ENCODE measurements at places on chromosomes 1 and 21.
A peak's percentile ranks its signal among the peaks of the same experiment; 100 is the strongest.

- DNase-seq = peak; percentile 82
Measured at GRCh38 chr1:26799479-26800142, 11.9 kb downstream of the PIGV start.

GRCh38 chr1:38693031-38693430, 166.5 kb downstream of the RRAGC start:
- DNase-seq = no peak

GRCh38 chr1:207646944-207647579, 2.1 kb downstream of the CR1L start:
- no peak for DNase-seq

DNA sequence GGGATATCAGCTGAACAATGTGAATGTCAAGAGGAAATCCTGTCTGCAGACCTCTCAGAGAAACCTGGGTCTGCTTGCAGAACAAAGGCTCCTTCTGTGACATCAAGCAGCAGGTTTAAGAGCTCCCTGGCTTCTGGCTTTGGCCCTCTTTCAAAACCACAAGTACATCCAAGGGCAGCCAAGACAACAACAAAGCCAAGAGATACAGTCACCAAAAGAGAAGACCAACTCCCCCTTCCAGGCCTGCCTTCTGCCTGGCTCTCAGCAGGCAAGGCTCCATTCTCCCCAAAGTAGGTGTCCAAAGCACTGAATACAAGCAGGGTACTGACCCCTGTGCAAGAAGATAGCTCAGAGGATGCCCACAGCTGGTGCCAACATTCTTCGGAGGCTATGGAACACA, 11.5 kb downstream of the BCAR3 start:
- peak; percentile 81 for DNase-seq

- DNase-seq = no peak
Measured at GRCh38 chr1:221451741-221452140, 290.1 kb downstream of the DUSP10 start.

Data from fibroblast of villous mesenchyme (primary cell).